ENCODE measurements at places on chromosomes 12 and 14. TPM values are rescaled to one million over a fixed set of nuclear protein-coding genes. Genes with fewer than 3 reads are reported as not detected.

GRCh38 chr12:5944688-5945070 is 380 bp downstream of the ANO2 start:
- no peak for DNase-seq

DNA sequence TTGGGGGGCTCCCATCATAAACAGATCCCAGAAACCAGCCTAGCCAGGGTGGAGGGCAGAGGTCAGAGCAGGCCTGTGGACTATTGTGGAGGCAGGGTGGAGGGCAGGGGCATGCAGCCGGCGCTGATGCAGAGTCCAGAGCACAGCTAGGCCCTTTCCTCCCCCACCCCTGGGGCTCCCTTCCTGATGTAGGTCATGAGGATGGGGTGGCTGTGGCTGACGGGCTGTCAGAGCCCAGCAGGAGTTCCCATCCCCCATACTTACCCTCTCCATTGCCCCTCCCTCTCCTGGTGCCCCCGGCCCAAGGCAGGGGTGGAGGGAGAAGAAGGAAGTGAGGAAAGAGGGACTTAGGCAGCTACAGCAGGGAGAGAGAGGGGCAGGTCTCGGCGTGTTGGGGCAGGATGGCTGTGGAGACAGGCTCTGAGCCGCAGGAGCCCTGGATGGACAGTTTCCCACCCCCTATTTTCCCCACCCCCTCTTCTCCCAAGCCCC is 5.7 kb upstream of the ZNF385A start:
- DNase-seq, result peak; percentile 77

CFAP54 gene
- total RNA-seq, result 1.6 TPM

CIROP gene
- total RNA-seq, result not detected
